ENCODE measurements at places on chromosomes 7 and 10.

GRCh38 chr7:132592936-132593335 is 16.7 kb upstream of the PLXNA4 start:
- DNase-seq, result no peak

- DNase-seq, result no peak
These were observed 172.0 kb downstream of the FANK1 start for GRCh38 chr10:126068322-126068721.

DNA sequence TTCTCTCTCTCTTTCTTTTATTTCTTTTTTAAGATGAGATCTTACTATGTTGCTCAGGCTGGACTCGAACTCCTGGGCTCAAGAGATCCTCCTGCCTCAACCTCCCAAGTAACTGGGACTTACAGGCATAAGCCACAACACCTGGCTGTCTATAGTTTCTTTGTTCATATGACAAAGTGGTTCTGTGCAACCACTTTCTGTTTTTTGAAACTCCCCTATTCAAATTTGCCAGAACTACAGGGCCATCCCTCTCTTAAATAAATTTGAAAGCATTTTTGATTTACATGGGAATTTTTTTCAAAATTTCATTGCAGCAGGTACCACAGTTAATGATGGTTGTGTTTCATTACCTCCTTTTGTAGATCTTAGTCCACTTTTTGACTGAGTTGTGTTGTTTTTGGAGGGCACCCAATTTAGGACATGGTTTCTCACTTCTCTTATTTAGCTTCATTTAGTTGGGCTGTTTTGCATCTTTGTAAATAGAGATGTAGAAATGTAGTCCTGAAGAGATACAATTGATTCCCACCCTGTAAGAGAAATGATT is 119.2 kb downstream of the LRRC4 start:
- no peak for DNase-seq

GRCh38 chr7:42285383-42285824 is 48.4 kb upstream of the GLI3 start:
- no peak for DNase-seq

- DNase-seq, result no peak
These were observed 242.3 kb downstream of the GLI3 start for GRCh38 chr7:41994746-41995110.

DNA sequence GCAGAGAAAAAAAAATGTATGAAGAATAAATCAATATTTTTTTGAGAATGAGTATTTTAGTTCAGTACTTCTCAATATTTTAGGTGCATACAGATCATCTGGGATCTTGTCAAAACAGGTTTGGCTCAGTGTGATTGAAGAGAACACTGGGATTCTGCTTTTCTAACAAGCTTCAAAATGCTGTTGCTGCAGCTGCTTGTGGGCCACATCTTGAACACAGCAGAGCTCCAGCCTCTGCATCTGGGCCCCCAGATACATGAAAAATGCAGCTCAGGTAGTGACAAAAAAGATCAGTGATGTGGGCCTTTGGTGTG is 1177.1 kb upstream of the C7orf33 start:
- DNase-seq, result no peak

DNA sequence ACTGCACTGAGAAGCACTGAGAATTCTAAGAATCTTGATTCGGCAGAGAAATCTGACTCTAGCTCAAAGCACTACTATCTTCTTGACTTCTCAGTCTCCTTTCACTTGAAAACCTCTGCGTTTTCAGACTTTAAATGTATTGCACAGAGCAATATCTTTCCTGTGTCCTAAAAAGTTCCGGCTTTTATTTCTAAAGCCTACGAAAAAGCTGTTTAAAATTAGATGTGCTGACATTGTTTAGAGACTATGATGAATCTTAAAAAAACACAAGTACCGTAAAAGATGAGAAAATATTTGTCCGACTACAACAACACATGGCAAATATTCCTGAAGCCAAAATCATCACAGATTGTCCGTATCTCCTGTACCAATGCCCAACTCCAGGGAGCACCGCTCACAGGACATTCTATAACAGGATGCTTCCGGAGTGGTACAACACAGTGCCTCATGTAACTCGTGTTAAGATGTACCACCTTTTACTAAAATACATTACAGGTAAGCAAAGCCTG is 136.9 kb downstream of the CUBN start:
- DNase-seq, result no peak

All from nucleus accumbens (tissue), 56 donors.